Glutamatergic neuron (in vitro differentiated cells): ENCODE measurements at places on chromosomes 7 and 10.

DNA sequence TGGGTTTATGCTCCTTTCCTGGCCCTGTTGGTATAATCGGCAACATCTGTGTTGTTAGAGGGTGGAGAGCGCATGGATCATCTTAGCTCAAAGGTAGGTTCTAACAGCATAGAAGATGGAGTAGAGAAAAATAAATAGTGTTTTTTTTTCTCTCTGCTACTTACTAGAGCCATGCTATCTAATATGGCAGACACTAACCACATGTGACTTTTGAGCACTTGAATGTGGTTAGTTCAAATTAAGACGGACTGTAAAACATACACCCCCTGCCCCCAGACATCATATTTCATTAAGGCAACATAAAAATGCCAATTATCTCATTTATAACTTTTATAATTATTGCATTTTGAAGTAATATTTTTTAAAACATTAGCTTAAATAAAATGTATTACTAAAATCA lies 525.1 kb downstream of the KIF20B start:
- no peak for DNase-seq

GRCh38 chr10:70528741-70529362 lies 50.3 kb downstream of the PALD1 start:
- peak; percentile 54 for DNase-seq

- DNase-seq: no peak
Observed at GRCh38 chr7:68613405-68613804, 984.9 kb upstream of the AUTS2 start.

- DNase-seq: no peak
Observed at GRCh38 chr7:141860207-141860606, 18.9 kb upstream of the PRSS37 start.

DNA sequence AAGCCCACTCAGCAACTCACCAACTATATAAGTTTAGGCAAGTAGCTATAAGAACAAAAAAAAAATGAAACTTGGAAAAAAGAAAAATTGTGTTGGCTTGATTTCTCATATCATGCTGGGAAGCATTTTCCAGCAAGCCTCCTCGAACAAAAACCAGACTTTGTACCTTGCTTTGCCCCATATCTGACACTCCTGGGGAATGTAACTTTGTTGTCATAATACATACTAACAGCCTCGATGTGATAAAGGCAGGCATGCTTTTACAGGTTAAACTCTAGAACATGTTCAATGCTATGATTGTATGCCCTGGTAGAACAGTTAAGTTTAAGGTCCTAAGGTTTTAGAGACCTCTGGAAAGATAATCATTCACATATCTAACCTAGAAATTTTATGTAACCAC lies 11.6 kb downstream of the CFAP43 start:
- no peak for DNase-seq

DNA sequence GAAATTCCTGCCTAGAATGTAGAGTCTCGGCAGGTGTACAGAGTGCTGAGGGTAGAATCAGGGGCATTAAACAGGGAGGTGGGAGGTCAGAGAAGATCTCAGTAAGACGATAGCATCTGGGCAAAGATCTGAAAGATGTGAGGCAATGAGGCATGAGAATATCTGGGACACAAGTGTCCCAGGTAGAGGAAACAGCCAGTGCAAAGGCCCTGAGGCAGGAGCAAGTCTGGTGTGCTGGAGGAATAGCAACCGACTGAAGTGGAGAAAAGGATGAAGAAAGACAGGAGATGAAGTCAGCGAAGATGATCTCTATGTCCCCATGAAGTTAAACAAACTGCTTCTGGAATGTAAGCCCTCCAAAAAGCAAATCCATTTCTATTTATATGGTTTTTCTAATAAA lies 84.4 kb downstream of the USP6NL start:
- DNase-seq: no peak

- DNase-seq: no peak
Observed at GRCh38 chr7:98056580-98056979, 50.1 kb upstream of the LMTK2 start.

- DNase-seq: no peak
Observed at GRCh38 chr10:130412317-130412716, 276.1 kb downstream of the GLRX3 start.

- DNase-seq: peak; percentile 58
Observed at GRCh38 chr7:6614953-6615722, at the start of gene ZNF853. TSS of gene ZNF853 (plus strand) at chr7:6615610. CDS start at chr7:6616175, 565 bp downstream.

- no peak for DNase-seq
Observed at GRCh38 chr7:7962851-7963250, 5.7 kb upstream of the GLCCI1 start.

GRCh38 chr7:12638851-12639456 lies 48.5 kb upstream of the ARL4A start:
- no peak for DNase-seq

- no peak for DNase-seq
Observed at GRCh38 chr10:30036811-30037210, 22.6 kb downstream of the JCAD start.

GRCh38 chr10:101295261-101295660 lies 58.7 kb upstream of the BTRC start:
- no peak for DNase-seq

DNA sequence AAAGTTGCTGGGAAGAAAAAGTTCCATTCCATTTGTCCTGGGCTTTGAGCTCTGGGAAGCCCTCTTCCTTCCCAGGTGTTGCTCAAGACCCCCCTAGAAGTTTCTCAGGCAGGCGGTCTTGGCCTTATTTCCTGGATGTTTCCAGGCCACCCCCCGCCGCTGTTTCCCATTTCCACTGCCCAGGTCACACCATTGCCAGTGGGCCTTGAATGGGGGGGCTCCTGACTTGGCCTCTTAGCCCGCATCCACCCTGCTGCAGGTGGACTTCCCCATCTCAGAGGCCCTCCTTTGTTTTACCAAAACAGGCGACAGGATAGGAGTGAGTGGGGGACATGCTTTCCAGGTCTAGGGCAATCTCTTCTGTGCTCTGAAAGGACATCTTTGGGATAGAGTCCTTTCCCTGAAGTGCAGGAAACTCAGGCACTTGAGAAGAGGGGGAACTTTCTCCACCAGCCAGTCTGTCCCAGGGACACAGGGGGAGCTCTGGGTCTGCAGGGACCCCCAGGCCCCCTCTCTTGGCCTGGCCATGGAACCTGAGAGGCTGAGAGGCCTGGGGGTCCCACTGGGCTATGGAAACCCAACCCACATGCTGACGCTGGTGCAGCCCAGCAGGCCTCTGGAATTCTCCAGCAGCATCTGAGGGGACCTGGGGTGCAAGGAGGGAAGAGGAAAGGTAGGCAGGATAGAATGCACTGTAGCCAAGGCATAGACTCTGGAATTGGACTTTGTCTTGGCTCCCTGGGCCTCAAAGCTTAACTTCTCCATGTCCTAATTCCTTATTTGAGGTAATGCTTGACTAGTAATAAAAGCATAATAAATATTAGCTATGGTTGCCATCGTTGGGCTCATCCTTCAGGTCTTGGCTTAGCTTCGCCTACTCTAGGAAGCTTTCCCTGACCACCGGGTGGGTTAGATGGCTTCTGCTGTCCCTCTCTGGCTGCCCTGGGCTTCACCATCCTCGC lies 17.6 kb downstream of the NEURL1 start:
- DNase-seq: no peak

DNA sequence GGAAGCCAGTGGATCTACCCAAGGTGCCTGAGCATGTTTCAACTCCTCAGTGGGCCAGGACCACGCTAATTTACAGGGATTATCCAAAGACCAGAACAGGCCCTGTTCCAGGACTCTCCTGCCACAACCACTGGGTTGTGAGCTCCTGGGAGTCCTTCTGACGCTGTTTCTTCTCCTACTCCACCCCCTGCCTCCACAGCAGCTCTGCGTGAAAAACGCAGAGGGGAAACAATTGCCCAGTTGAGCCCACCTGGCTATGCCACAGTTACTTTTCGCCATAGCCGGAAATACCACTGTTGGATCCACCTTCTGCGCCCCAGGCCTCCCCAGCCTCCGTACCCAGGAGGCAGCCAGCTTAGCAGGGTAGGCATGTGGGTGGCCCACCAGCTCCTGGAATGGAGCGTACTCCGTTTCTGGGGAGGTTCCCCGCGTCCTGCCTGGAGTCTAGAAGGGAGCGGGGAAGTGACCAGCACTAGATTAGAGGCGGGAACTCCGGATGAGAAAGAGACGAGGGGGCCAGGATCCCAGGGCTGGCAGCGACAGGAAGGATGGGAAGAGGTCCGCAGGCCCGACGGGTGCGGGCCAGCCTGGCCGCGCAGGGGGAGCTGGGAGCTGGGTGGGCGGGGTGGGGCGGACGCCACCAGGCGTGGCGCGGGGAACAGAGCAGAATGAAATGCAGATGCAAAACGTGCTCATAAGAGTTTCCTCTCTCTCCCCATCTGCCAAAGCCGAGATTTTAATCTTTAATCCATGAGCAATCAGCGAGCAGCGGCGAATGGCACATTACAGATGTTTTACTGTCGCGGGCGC lies 32.1 kb upstream of the PAX2 start:
- DNase-seq: no peak

DNA sequence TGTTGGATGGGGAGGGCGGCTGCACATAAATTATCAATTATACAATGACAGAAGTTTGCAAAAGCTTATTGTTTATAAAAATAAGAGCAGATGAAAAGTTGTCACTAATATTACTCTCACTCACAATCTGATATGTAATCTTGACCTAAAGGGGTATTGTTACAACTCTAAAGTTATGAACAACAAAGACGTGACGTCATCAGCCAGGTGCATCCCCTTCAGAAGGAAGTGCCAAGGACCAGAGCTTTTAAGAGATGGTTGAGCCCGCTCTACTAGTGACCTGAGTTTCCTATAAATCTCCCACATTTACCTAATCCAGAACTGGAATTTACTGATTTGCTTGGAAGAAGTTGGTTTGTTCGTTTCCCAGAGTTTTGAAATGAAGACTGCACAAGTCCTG lies 247.7 kb upstream of the MGMT start:
- DNase-seq: no peak

GRCh38 chr7:70619130-70619529 lies 512.8 kb upstream of the GALNT17 start:
- DNase-seq: peak; percentile 50

DNA sequence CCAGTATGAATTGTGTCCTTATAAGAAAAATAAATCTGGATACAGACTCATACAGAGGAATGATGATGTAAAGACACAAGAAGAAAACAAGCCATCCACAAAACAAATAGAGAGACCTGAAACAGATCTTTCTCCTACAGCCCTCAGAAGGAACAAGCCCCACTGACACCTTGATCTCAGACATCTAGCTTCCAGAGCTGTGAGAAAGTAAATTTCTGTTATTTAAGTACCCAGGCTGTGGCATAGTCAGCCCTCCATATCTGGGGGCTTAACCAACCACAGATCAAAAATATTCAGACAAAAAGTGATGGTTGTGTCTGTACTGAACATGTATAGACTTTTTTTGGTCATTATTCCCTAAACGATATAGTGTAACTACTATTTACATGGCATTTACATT lies 23.9 kb upstream of the ANKRD1 start:
- DNase-seq: no peak

GRCh38 chr7:67807826-67808225 lies 811.2 kb downstream of the TYW1 start:
- DNase-seq: no peak

GRCh38 chr7:28958235-28958979 lies at the start of gene TRIL:
TSS of gene TRIL (minus strand) at chr7:28958330. CDS start at chr7:28958046, 284 bp downstream.
- DNase-seq: peak; percentile 66

GRCh38 chr7:95088536-95089215 lies 181.3 kb downstream of the PPP1R9A start:
- DNase-seq: no peak

GRCh38 chr7:12385364-12385786 lies 18.3 kb downstream of the VWDE start:
- DNase-seq: no peak

GRCh38 chr10:47277352-47278151 lies 22.4 kb upstream of the GDF10 start:
- no peak for DNase-seq

DNA sequence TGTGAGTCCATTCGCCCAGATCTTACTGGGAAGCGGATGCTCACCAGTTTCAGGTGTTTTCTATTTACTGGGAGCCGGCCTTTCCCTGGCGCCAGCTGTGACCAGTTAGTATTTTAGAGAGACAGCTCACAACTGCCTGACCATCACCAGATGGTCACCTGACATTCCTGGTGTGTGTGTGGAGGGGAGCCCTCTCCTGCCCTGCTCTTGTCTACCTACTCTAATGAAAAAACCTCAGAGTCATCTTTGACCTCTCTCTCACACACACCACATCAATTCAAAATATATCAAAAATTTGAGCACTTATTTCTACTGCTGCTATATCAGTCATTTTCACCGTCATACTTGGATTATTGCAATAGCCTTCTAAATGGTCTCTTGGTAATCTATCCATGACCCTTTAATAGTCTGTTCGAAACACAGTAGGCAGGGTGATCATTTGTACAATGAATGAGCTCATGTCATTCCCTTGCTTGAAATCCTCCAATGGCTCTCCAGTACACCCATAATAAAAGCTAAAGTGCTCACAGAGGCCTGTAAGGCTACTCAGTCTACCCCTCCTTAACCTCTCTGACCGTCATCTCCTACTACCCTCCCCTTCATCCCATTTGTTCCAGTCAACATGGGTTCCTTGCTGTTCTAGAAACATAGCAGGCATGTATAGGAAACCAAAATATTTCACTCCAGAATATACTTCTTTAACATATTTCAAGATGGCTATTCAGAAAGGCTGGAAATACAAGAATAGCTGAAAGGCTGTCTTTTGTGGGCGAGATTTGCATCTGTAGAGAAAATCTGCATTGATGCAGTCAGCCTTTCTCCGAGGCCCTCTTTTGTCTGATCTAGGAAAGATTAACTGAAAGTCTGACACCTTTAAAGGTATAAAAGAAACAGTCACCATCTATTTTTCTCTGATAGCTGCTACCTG lies 17.5 kb upstream of the NT5C3A start:
- no peak for DNase-seq

- no peak for DNase-seq
Observed at GRCh38 chr7:134966691-134967090, 19.6 kb upstream of the AGBL3 start.

DNA sequence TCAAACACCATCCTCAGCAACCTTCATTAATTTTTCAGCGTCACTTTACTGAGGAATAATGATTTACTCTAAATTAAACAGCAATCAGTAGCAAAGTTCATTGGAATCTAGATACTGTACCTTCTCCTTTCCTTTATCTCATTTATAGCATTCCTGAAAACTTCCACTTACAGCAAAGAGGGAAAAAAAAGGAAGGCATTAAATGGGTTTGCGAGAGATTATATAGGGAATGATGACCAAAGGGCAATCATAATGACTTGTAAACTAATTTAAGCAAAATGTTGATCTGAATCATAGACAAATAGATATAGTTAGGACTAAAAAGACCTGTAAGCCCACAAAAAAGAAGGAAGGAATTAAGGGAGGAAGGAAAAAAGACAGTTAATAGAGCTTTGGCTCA lies 42.0 kb downstream of the IPMK start:
- DNase-seq: no peak

- no peak for DNase-seq
Observed at GRCh38 chr7:141436575-141437075, 114.6 kb upstream of the AGK start.

- DNase-seq: no peak
Observed at GRCh38 chr10:11682851-11683250, 59.3 kb upstream of the ECHDC3 start.
